EH (cell line): ENCODE measurements at places on chromosomes 11 and 22.

- DNase-seq, result no peak
These were observed 47.0 kb upstream of the ADORA2A start for GRCh38 chr22:24380220-24380904.

DNA sequence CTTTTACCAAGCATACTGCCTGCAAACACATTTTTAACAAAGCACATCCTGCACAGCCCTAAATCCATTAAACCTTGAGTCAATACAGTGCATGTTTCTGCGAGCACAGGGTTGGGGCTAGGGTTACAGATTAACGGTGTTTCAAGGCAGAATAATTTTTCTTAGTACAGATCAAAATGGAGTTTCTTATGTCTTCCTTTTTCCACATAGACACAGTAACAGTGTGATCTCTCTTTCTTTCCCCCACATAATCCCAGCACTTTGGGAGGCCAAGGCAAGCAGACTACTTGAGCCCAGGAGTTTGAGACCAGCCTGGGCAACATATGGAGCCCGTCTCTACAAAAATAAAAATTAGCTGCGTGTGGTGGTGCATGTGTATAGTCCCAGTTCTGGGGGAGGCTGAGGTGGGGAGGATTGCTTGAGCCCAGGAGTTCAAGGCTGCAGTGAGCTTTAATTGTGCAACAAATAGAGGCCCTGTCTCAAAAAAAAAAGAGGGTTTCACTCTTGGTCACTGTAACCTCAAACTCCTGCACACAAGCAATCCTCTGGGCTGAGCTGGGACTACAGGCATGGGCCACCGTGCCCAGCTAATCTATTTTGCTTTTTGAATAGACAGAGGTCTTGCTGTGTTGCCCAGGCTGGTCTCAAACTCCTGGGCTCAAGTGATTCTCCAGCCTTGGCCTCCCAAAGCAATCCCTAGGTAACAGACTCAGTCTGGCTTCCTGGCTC lies 19.7 kb upstream of the SLC3A2 start:
- no peak for DNase-seq

- no peak for DNase-seq
These were observed 18.2 kb downstream of the MUC2 start for GRCh38 chr11:1092919-1093318.

- DNase-seq, result no peak
These were observed 154.7 kb downstream of the TBC1D22A start for GRCh38 chr22:46916886-46917770.

GRCh38 chr11:72226701-72227100 lies 2.1 kb downstream of the INPPL1 start:
- DNase-seq, result no peak

DNA sequence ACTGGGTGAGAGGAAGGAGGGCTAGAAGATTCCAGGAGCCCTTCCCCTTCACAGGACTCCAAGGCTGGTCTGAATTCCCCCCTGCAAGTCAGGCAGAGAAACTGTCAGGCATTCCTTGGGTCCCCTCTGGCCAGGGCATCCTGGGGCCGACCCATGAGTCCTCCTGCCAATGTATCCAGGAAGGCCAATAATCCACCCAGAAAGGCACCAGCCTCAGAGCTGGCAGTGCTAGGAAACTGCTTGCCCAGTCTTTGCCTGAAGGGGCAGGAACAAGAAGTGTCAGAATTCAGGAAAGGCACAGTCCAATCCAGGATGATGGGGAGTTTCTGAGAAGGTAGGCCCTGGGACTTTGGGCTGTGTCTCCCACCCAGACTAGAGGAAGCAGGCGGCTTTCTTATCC lies 41.0 kb downstream of the BUD13 start:
- no peak for DNase-seq

GRCh38 chr11:44057340-44057739 lies 8.7 kb upstream of the ACCS start:
- no peak for DNase-seq

DNA sequence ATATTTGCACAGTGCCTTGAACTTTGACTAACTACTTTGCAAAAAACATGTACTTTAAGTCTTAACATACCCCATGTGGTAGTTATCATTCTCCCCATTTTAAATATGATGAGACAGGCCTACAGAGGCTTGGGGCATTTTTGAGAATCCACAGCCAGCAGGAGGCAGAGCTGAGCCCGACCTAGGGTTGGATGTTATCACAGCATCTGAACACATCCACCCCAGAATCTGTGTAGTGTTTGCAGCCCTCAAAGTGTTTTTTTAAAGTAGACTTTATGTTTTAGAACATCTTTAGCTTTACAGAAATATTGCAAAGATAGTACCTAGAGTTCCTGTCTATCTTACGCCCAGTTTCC lies 17.6 kb downstream of the OTOG start:
- DNase-seq, result no peak
